ENCODE measurements at places on chromosomes 6 and 20. TPM values are rescaled to one million over a fixed set of nuclear protein-coding genes. Genes with fewer than 3 reads are reported as not detected.

- peaks cover 16% of the 10 kb centered on the region for H3K4me1 ChIP-seq
- DNase-seq = no peak
- peaks cover 2% of the 10 kb centered on the region for H3K27me3 ChIP-seq
- H3K27ac ChIP-seq = no peak overlapping the region
Observed at GRCh38 chr20:58584051-58584824, 66.8 kb upstream of the STX16 start.

- no peak overlapping the region for H3K27ac ChIP-seq
- peaks cover 63% of the 10 kb centered on the region for H3K27me3 ChIP-seq
- no peaks in the 10 kb centered on the region for H3K4me1 ChIP-seq
- H3K36me3 ChIP-seq = no peaks in the 10 kb centered on the region
- no peak for DNase-seq
Observed at GRCh38 chr20:46803123-46804020, 91.3 kb upstream of the EYA2 start.

DNA sequence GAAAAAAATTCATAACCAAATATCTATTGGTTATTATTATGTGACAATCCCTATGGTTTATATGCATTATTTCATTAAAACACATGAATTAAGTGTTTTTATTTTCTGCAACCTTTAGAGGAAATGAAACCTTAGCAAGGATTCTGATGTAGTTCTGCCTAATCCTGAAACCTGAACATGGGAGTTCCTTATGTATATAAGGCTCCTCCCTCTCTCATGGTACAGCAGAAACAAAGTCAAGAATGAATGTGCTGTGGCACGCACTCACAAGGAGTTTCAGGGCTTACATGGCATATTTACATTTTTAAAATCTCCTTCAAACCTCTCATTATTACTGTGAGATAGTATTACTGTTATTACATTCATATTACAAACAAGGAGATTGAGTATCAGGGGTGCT is 426.4 kb upstream of the CITED2 start:
- no peaks in the 10 kb centered on the region for H3K36me3 ChIP-seq
- H3K27me3 ChIP-seq = no peaks in the 10 kb centered on the region
- H3K4me3 ChIP-seq = no peak overlapping the region
- H3K27ac ChIP-seq = no peak overlapping the region
- no peaks in the 10 kb centered on the region for H3K4me1 ChIP-seq

The OTOR gene
- not detected for total RNA-seq

DNA sequence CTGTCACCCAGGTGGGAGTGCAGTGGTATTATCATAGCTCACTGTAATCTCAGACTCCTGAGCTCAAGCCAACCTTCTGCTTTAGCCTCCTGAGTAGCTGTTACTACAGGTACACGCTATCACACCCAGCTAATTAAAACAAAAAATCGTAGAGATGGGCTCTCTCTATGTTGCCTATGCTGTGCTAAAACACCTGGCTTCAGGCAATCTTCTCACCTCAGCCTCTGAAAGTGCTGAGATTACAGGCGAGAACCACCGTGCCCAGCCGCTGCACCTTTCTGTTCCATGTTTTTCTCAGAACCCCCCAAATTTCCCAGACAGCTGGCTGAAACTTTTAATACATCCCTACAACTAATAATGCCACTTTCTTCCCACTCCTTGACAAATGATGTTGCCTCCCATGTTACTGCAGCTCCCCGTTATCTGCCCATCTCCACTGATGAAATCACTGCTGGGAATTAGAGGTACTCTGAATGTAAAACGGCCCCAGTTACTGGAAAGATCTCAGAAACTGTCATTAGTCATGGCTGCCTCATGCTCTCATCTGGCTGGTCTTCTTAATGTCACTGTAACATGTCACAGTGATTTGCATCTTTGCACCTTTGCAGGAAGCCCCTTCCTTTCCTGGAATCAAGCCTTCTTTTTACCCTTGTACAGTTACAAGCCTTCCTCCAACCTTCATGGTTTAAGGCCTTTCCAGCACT is 697.5 kb downstream of the PRKN start:
- no peak for DNase-seq
- no peak overlapping the region for H3K4me3 ChIP-seq
- no peak overlapping the region for H3K27ac ChIP-seq
- peaks cover 9% of the 10 kb centered on the region for H3K27me3 ChIP-seq
- H3K4me1 ChIP-seq = peaks cover 13% of the 10 kb centered on the region

The MMP24 gene
- total RNA-seq = 0.63 TPM

The RAD21L1 gene
- total RNA-seq = not detected

The PRPF6 gene
- total RNA-seq = 71.9 TPM

The PAK1IP1 gene
- 12.2 TPM for total RNA-seq

DNA sequence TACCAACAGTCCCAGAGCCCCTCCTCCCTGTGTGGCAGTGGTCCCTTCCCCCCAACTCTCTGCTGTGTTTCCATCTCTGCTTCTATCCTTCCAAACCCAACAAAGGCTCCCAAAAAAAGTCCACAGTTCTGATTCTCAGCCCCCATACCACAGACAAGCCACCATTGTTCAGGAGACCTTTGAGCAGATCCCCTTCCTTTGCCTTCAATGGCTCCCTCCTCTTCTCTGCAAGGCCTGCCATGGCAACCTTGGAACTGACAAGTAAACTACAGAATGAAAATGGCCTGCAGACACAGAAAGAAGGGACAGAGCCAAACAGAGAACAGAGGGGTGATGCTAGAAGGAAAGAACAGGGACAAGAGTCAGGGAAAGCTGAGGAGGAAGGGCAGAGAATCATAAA is 23.2 kb downstream of the OR2H2 start:
- no peak overlapping the region for H3K4me3 ChIP-seq
- H3K27ac ChIP-seq = no peak overlapping the region
- peaks cover 67% of the 10 kb centered on the region for H3K36me3 ChIP-seq
- no peaks in the 10 kb centered on the region for H3K27me3 ChIP-seq
- H3K4me1 ChIP-seq = no peaks in the 10 kb centered on the region
- DNase-seq = no peak

DNA sequence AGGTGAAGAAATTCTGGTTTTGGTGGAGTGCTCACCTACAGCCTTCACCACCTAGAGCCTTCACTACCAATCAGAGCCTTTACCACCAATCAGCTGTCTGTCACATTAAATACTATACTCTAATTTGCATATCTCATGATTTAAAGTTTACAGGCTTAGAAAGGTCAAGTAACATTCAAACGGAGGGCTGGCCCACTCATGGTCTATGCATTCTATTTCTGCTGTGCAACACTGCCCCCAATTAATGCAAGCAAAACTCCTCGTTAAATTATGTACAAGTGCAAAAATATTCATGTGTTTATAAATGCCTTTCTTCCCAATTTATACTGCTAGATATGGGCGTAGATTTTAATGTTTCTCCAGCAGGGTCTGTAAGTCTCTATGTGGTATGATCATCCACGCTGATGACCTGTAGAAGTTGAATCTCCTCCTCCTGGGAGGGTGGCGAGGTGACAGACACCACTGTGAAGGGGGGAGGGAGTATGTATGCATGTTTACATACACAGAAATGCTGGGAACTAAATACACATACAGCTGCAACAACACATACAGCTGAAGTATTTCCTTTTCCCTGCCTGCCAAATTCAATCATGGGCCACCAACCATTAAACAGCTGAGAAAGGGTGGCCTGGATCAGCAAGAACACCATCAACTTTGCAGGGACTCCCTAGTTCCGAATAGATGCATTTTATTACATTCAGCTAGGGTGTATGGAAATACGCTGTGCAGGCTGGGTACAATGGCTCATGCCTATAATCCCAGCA is 13.1 kb downstream of the RRAGD start:
- no peaks in the 10 kb centered on the region for H3K36me3 ChIP-seq
- H3K4me3 ChIP-seq = no peak overlapping the region
- no peaks in the 10 kb centered on the region for H3K4me1 ChIP-seq
- DNase-seq = no peak
- no peak overlapping the region for H3K27ac ChIP-seq

DNA sequence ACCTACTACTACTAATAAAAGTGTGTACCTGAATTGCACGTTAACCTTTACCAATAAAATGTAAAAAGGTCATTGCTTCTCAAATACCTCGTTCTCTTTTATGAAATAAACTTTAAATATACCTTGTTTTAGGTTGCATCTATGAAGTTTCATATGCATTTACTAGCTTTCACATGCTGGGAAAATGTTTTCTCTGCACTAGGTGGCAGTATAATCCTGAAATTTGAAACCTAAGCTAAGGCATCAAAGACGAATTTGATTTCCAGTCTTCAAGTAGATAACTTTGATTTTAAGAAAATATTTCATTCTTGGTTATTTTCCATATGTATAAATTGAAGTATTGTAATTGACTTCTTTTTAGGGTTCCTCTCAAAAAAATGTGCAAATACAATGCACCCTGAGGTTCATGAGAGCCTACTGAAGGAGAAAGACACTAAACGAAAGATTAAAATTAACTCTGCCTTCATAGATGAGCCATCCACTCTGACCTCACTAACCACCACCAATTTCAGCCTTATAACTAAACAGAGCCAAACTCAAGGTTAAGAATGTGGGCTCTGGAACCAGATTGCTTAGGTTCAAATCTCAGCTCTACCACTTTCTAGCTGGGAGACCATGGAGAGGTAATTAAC is 7.3 kb upstream of the COL9A1 start:
- H3K27me3 ChIP-seq = peaks cover 42% of the 10 kb centered on the region
- no peak for DNase-seq
- H3K27ac ChIP-seq = no peak overlapping the region

- H3K4me1 ChIP-seq = no peaks in the 10 kb centered on the region
- DNase-seq = no peak
- H3K27ac ChIP-seq = no peak overlapping the region
- H3K4me3 ChIP-seq = no peak overlapping the region
Observed at GRCh38 chr6:108993876-108994275, 100.8 kb downstream of the SESN1 start.

The TREM1 gene
- not detected for total RNA-seq

DNA sequence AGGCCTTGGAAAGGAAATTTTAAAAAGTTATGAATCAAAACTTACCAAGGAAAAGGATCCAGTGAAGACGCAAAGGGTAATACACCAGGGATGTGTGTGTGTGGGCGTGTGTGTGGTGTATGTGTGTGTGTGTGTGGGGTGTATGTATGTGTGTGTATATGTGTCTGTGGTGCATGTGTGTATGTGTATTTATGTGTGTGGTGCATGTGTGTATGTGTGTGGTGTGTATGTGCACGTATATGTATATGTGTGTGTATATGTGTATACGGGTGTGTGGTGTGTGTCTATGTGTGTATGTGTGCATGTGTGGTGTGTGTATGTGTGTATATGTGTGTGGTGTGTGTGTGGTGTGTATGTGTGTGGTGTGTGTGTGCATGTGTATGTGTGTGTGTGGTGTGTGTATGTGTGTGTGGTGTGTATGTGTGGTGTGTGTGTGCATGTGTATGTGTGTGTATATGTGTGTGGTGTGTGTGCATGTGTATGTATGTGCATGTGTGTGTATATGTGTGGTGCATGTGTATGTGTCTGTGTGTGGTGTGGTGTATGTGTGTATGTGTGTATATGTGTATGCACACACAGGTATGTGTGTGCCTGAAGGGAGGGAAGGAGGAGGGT is 176.1 kb upstream of the SUPT3H start:
- no peak for DNase-seq
- peaks cover 59% of the 10 kb centered on the region for H3K4me1 ChIP-seq
- no peaks in the 10 kb centered on the region for H3K36me3 ChIP-seq
- H3K4me3 ChIP-seq = no peak overlapping the region

The KCNS1 gene
- total RNA-seq = 0.26 TPM

DNA sequence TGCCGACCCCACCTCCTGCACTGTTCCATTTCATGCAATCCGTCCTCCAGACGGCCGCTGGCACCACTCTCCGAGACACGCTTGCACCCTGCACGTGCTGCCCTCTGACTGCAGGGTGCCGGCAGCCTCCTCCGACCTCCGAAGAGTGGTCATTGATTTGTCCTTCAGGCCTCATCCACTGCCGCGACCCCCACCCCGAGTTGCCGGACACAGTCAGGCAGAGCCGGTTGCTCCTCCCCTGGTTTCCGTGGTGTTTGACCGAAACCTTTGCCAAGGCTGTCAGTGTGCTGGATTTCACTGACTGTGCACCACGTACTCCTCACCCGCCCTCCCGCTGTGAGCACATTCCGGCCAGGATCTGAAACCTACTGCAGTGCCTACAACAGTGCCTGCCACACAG is 156.4 kb upstream of the PDE10A start:
- DNase-seq = peak; percentile 78
- H3K27ac ChIP-seq = no peak overlapping the region
- peaks cover 32% of the 10 kb centered on the region for H3K27me3 ChIP-seq
- no peaks in the 10 kb centered on the region for H3K4me1 ChIP-seq
- no peaks in the 10 kb centered on the region for H3K36me3 ChIP-seq

The WFDC10B gene
- not detected for total RNA-seq

DNA sequence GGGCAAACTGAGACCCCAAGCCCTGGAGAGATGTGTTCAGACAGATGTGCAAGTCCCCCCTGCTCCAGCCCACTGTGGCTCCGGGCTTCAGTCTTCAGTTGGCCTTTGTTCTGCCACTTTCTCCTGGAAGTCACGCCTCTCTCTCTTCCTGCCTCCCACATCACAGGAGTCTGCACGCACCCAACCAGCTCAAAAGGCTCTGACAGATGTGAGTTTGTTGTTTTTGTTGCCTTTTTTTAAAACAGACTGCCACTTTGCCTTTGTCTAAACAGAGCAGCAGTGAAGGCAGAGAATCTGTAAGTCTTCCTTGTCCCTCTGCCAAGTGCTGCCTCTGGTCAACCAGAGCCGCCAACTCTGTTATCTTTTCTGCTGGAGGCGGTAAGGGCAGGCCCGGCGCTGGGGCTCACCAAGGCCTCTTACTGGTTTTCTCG is 149.7 kb downstream of the TFAP2C start:
- no peaks in the 10 kb centered on the region for H3K36me3 ChIP-seq
- H3K27ac ChIP-seq = peak overlapping the region; percentile 90
- DNase-seq = no peak
- H3K4me1 ChIP-seq = peaks cover 46% of the 10 kb centered on the region
- no peak overlapping the region for H3K4me3 ChIP-seq

- H3K27me3 ChIP-seq = peaks cover 3% of the 10 kb centered on the region
- DNase-seq = no peak
- no peaks in the 10 kb centered on the region for H3K36me3 ChIP-seq
- H3K27ac ChIP-seq = no peak overlapping the region
- H3K4me3 ChIP-seq = no peak overlapping the region
Observed at GRCh38 chr6:8361259-8361658, 74.1 kb downstream of the SLC35B3 start.

- H3K36me3 ChIP-seq = no peaks in the 10 kb centered on the region
- peak overlapping the region; percentile 41 for H3K4me3 ChIP-seq
- peaks cover 54% of the 10 kb centered on the region for H3K4me1 ChIP-seq
- no peak for DNase-seq
- H3K27me3 ChIP-seq = no peaks in the 10 kb centered on the region
Observed at GRCh38 chr6:139940741-139941729, 566.6 kb upstream of the CITED2 start.
